ENCODE measurements at places on chromosomes 4 and X.

- peaks cover 8% of the 10 kb centered on the region for H3K4me1 ChIP-seq
- H3K36me3 ChIP-seq, result no peaks in the 10 kb centered on the region
- no peak for DNase-seq
- H3K27me3 ChIP-seq, result peaks cover 10% of the 10 kb centered on the region
- no peak overlapping the region for H3K4me3 ChIP-seq
- H3K27ac ChIP-seq, result no peak overlapping the region
Measured at GRCh38 chr4:154367659-154368058, 123.9 kb downstream of the DCHS2 start.

GRCh38 chr4:95548738-95549245, at the start of gene UNC5C:
Gene UNC5C (minus strand): TSS chr4:95548973.
- DNase-seq, result no peak
- peaks cover 22% of the 10 kb centered on the region for H3K4me1 ChIP-seq
- H3K27ac ChIP-seq, result no peak within 1 kb of the TSS

GRCh38 chr4:7761312-7761711, 178.3 kb downstream of the AFAP1 start:
- no peak overlapping the region for H3K4me3 ChIP-seq
- no peak for DNase-seq
- peak overlapping the region; percentile 32 for H3K27ac ChIP-seq
- peaks cover 42% of the 10 kb centered on the region for H3K4me1 ChIP-seq

- H3K36me3 ChIP-seq, result no peaks in the 10 kb centered on the region
- no peak overlapping the region for H3K4me3 ChIP-seq
- H3K27me3 ChIP-seq, result no peaks in the 10 kb centered on the region
- H3K27ac ChIP-seq, result no peak overlapping the region
- H3K4me1 ChIP-seq, result no peaks in the 10 kb centered on the region
- no peak for DNase-seq
Measured at GRCh38 chr4:139833151-139833910, 167.7 kb downstream of the MGST2 start.

DNA sequence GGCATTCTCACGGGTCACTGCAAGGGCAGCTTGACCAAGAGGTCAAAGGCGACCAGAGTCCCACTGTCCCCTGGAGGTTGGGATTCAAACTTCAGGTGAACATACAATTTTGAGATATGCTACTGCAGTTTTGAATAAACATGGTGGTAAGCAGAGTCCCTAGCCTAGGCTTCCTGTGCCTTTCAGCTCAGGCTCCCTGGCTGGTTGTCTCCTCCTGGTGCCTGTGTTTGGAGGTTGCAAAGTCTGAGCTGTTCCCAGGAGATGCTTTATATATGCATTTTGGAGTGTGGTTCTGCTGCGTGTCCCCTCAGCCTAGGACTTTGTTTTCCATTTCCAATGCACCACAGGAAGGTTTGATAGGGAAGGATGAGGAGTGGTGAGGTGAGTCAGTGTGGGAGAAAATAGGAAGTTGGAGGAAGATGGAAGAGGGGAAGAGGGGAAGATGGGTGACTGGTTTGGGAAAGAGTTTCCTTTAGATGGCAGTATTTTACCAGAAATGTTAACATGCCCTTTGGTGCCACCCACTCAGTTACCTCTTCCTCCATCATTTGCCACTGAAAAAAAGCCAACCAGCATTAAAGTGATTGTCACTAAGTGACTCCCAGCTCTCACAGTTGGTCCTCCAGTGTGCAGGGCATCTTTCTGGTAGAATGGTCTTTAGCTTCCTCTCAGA, 211.7 kb upstream of the AGTR2 start:
- no peaks in the 10 kb centered on the region for H3K4me1 ChIP-seq
- no peak for DNase-seq
- H3K36me3 ChIP-seq, result no peaks in the 10 kb centered on the region
- H3K27ac ChIP-seq, result no peak overlapping the region
- no peak overlapping the region for H3K4me3 ChIP-seq

DNA sequence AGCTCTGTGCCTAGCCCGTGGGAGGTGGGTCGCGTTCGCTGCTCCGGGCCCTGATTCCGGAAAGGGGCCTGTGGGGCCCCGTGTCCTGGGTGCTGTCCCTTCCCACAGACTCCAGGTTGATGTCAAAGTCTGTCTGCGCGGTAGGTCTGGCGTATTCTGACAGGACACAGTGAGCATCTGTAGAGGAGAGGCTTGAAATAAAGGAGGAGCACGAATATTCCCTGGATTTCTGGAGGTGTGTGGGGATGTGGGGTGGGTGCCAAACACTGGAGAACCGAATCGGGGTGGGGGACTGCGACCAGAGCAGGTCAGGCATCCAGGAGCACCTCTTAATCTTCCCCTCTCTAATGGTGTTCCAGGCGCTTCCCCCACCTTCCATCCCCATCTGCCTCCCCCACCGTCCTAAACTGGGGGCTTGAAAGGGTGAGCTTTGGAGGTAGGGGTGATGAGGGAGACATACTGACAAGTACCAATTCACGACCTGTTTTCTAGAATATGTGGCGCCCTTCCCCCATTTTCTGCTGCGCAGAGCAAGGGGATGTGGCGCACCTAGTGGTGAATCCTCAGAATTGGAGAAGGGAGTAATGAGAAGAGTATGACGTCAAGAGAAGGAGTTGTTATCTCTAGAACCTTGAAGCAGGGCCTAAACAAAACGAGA, 877 bp downstream of the GPRASP1 start:
- no peaks in the 10 kb centered on the region for H3K36me3 ChIP-seq
- no peaks in the 10 kb centered on the region for H3K27me3 ChIP-seq
- peak; percentile 57 for DNase-seq
- H3K27ac ChIP-seq, result peak overlapping the region; percentile 67
- H3K4me3 ChIP-seq, result peak overlapping the region; percentile 84
- H3K4me1 ChIP-seq, result peaks cover 17% of the 10 kb centered on the region

- DNase-seq, result no peak
- H3K27me3 ChIP-seq, result no peaks in the 10 kb centered on the region
- no peak overlapping the region for H3K27ac ChIP-seq
- no peaks in the 10 kb centered on the region for H3K36me3 ChIP-seq
Measured at GRCh38 chr4:182531555-182532162, 288.5 kb downstream of the TENM3 start.

- no peaks in the 10 kb centered on the region for H3K36me3 ChIP-seq
- no peaks in the 10 kb centered on the region for H3K27me3 ChIP-seq
- no peak overlapping the region for H3K27ac ChIP-seq
- DNase-seq, result no peak
Measured at GRCh38 chr4:37073226-37073840, 171.2 kb upstream of the NWD2 start.

GRCh38 chr4:4614925-4615678, 73.3 kb upstream of the STX18 start:
- DNase-seq, result no peak
- no peaks in the 10 kb centered on the region for H3K36me3 ChIP-seq
- H3K27me3 ChIP-seq, result no peaks in the 10 kb centered on the region
